ENCODE measurements at places on chromosomes 5 and 9.

- DNase-seq, result no peak
These were observed 33.3 kb downstream of the AHRR start for GRCh38 chr5:354581-355378.

DNA sequence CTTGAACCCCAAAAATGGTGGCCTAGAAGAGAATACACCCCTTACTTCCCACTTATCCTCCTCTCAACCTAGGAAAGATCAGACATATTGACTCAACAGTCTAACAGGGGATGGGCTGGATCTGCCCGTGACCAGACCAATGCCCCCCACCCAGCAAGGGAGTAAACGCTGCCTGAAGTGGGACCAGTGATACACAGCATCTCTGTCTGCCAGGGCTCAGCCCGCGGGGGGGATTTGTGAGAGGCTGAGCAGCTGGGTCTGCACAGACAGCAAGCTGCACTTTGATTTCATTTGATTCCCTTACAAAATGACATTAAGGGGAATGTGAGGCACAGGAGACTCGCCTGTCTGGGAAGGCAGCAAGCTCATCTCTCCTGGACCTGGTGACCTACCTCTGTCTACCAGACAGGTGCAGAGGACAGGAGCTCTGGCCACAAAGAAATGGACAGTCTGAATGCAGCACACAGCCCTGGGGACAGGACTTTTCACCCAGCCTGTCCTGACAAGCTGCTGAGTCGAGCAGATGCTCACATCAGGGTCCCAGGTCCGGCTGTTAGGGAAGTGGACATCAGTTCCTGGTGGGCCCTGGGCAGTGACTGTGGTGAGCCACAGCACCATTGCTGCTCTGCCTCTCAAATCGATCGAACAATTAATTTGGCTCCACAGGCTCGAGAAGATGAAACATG lies 79.9 kb downstream of the RGS3 start:
- DNase-seq, result no peak

DNA sequence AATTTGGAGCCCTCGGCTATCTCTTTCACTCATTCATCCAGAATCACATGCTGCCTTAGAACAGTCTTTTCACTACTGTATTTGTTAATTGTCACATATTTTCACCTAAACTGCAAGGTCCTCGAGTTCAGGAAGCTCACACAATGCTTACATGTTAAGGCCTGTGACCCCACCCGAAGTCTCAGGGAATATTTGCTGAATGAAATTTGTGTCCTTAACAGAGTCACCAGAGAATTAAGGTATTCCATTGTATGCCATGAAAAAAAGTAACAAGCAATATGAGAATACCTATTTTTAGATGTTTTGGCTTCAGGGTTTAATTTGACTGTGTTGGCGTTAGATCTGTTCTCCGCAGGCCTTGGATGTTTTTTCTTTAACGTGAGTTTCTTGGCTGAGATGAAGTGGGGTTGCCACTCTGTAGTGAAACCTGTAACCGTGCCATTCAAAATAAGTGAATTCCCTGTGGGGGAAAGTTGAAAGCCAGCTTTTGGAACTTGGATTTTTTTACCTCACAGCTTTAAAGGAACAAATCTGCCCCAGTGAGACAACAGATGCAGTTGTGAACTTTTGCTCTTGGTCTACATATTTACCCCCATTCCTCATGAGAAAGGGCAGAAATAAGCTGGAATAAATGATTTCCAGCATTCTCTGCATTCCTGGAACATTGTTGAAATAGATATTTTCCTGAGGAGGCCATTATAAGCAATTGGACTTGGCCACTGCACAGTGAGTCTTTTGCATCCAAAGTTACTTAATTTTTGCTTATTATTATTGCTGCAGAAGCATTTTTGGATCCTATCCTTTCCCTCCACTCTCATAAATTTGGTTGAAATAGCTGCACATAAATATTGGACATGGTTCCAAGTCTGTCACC lies 35.9 kb upstream of the FBP1 start:
- no peak for DNase-seq

DNA sequence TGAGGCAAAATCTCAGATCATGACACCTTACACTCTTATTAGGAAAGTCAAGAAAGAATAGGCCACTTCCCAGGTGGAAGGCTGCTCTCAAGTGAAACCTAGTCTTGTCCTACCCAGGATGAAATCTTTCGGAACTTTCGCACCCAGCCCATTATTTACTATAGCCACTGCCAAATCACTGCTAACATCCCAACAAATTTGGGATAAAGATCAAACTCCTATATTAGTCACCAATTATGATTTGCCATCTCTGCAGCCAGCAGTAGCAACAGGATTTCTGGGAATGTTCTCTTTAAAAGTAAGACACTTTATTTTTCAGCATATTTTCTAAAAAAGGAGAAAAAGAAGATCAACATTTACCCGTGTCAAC lies 224.6 kb downstream of the GAS1 start:
- no peak for DNase-seq

DNA sequence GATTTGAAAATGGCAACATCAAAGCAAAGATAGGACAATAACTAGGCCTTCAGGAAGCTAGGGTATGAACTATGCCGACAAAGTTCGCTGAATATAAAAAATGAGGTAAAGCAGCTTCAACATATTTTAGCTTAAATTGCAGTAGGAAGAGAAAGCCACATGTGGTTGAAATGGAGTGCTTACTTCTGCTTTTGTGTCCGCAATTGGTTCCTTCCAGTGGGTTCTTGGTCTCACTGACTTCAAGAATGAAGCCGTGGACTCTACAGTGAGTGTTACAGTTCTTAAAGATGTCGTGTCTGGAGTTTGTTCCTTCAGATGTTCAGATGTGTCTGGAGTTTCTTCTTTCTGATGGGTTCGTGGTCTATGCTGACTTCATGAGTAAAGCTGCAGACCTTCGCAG lies 95.2 kb downstream of the APTX start:
- no peak for DNase-seq

DNA sequence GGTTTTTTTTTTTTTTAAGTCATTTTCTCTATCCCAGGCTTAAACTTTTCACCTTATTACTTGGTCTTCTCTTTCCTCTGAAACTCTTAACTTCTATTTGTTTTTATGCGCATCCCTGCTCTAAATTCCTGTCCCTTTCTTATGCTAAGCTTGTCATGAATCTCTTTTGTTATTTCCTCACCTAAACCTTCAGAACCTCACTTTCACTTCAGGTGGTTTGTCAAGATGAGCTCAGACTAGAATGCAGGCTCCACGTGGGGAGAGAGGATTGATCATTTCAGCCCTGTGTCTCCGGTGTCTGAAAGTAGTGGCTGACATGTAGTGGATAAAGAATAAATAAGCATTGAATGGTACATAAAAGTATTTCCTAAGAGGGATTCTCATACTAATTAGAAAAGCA lies 63.6 kb downstream of the ANXA1 start:
- DNase-seq, result no peak

GRCh38 chr5:95172659-95173058 lies 112.2 kb downstream of the MCTP1 start:
- no peak for DNase-seq

DNA sequence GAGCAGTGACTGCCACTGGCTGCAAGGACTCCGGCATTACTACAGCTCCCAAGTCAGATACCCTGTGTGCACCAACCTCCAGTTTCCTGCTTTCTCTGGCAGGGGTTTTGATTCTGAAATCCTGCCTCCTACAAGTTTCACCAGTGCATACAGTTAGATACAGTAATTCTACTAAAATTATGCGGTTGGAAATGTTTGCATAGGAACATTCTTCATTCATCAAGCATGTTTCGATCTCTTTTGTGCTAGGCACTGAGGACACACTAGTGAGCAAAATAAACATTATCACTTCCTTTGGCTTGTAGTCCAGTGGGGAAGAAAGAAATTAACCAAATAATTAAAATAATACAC lies 152.2 kb downstream of the TMEM167A start:
- no peak for DNase-seq

DNA sequence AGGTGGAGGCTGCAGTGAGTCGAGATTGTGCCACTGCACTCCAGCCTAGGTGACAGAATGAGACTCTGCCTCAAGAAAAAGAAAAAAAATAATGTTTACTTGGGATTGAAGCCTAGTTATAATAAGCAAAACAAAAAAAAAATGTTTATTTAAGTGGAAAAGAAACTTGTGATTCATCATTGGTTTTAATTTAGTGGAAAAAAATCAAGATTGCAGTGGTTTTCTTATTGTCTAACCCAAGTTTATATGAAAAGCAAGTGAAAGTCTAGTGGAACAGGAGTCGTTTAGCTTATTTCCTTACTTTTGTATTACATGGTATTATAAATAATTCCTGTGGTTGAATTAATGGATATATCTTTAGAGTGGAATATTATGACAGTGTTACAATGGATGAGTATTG lies 8.4 kb downstream of the CNOT8 start:
- no peak for DNase-seq

- DNase-seq, result no peak
These were observed 312.0 kb downstream of the CDK5RAP2 start for GRCh38 chr9:120267929-120268328.

DNA sequence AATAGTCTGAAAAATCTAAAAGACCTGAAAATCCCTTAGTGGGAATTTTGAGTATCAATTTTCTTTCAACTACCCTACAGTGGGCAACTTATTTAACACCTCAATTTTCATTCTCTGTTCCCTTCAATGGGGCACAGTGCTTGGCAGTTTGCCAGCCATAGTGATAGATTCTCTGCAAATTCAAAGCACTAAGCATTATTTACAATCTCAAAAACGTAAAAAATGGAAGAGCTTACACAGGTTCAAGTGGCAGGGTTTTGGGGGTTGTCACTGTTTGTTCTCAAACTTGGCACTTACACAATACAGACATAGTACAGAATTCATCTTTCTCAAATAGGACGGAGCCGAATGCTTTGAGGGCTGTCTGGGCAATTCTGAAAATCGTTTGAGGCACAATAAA lies 515.0 kb downstream of the EFNA5 start:
- DNase-seq, result peak; percentile 19

DNA sequence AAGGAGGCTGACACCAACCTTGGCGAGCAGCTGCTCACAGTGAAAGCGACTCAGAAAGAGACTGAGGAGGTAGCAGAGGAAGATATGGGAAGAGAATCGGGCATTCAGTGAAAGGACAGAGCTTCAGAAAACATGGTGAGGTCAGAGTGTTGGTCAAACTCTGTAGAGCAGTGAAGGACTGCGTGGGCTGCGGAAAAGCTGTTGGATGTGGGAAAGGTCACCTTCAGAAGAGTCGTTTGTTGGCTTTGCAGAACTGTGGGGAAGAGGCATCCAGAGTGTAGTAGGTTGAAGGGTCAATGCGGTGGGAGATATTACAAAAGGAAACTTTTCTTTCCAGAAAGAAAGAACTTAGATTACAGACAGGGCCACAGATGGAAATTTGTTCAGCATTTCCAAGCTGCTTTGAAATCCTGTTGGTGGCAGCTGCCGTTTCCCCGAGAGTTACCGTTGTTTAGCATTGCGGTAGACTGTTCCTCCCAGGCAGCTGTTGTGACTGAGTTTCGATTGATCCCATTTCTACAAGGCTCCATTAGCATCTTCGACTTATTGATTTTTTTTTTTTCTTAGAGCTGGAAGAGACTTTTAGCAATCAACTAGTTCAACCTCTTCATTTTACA lies 58.3 kb upstream of the AFAP1L1 start:
- no peak for DNase-seq

GRCh38 chr5:112196584-112196983 lies 222.5 kb downstream of the EPB41L4A start:
- no peak for DNase-seq

DNA sequence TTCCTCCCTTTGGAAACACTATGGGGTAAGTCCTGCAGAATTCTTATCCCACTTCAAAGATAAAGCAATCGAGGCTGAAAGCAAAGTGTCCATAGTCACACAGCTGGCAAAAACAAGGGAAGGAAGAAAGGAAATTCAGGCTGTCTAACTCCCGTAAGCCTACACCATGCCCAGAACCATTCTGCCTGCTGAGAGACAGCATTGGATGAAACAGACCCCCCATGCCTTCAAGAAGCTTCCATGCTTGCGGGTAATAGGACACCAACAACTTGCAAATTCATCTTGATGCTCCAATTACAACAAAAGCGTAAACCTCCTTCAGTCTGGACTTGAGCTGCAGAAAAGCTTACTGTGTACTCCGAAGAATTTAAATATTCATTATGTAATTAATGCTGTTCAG lies 181.1 kb upstream of the WWC1 start:
- DNase-seq, result no peak

GRCh38 chr9:70830618-70831017 lies 290.8 kb downstream of the TRPM3 start:
- DNase-seq, result no peak

GRCh38 chr9:133635098-133635497 lies 1.1 kb upstream of the DBH start:
- DNase-seq, result no peak

DNA sequence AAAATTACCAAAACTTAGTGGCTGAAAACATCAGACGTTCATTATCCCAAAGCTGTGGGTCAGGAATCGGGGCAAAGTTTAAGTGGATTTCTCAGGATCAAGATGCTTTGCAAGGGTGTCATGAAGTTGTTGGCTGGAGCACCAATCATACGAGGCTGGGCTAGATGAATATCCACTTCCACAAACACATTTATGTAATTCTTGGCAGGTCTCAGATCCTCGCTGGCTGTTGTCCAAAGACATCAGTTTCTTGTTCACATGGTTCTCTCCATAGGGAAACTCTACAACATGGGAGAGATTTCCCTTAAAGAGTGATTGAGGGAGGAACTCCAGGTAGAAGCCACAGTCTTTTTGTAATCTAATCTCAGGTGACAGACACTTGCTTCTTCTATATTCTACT lies 20.2 kb upstream of the CCDC192 start:
- DNase-seq, result no peak

DNA sequence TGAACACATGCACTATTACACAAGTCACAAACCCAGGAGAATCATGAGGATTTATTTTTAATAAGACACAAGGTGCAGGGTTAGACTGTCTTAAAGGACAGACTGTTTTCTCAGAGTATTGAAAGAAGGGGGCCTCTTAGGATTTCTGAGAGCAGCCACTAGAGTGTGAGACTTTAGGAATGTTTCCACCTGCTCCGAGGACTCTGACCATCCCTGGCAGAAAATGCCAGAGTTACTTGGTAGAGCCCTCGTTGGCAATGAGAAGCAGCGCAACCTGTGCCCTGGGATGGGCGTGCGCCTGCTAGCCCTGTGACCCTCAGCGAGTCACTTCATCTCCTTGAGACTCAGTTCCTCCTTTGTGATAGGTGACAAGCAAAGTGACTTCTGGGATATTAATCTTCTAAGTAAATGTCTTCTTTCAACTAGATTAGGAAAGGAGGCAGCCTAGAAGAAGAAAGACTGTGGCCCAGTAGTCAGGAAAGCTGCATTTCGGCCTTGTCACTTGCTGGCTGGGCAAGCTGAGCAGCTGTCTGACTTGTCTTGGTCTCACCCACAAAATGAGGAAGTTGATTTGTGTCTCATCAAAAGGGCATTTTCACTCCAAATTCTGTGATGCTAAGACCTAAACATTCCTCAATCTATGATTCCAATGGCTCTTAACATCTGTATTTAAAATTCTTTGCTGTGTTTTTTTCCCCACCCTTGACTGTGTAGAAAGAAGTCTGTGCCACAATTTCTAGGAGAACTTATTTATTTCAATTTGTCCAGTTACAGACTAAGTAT lies 60.5 kb downstream of the PTCD2 start:
- no peak for DNase-seq

GRCh38 chr9:15959663-15960062 lies 406.8 kb downstream of the CCDC171 start:
- DNase-seq, result no peak

- DNase-seq, result no peak
These were observed 11.4 kb downstream of the BASP1 start for GRCh38 chr5:17228821-17229291.

- DNase-seq, result no peak
These were observed 88.4 kb downstream of the CAMSAP1 start for GRCh38 chr9:135818718-135819475.

GRCh38 chr9:128818839-128819715 lies 777 bp downstream of the ENDOG start:
- DNase-seq, result peak; percentile 48

- DNase-seq, result no peak
These were observed 44.1 kb downstream of the KCNV2 start for GRCh38 chr9:2761424-2761823.
